Left ventricle myocardium inferior (tissue), 1 donor: ENCODE measurements at places on chromosomes 4 and X. TPM values are rescaled to one million over a fixed set of nuclear protein-coding genes. Genes with fewer than 3 reads are reported as not detected.
A peak's percentile ranks its signal among the peaks of the same experiment; 100 is the strongest.

NAP1L3 gene
- 7.0 TPM for total RNA-seq

- no peak overlapping the region for H3K27ac ChIP-seq
- H3K4me3 ChIP-seq, result no peak overlapping the region
- no peak for DNase-seq
- no peaks in the 10 kb centered on the region for H3K27me3 ChIP-seq
- H3K4me1 ChIP-seq, result no peaks in the 10 kb centered on the region
- no peaks in the 10 kb centered on the region for H3K36me3 ChIP-seq
Measured at GRCh38 chr4:140326395-140326993, 47.0 kb upstream of the SCOC start.

GRCh38 chr4:143273160-143273917, 63.3 kb upstream of the GAB1 start:
- H3K27ac ChIP-seq, result no peak overlapping the region
- H3K4me3 ChIP-seq, result no peak overlapping the region
- no peaks in the 10 kb centered on the region for H3K4me1 ChIP-seq
- no peaks in the 10 kb centered on the region for H3K27me3 ChIP-seq
- H3K36me3 ChIP-seq, result no peaks in the 10 kb centered on the region

DNA sequence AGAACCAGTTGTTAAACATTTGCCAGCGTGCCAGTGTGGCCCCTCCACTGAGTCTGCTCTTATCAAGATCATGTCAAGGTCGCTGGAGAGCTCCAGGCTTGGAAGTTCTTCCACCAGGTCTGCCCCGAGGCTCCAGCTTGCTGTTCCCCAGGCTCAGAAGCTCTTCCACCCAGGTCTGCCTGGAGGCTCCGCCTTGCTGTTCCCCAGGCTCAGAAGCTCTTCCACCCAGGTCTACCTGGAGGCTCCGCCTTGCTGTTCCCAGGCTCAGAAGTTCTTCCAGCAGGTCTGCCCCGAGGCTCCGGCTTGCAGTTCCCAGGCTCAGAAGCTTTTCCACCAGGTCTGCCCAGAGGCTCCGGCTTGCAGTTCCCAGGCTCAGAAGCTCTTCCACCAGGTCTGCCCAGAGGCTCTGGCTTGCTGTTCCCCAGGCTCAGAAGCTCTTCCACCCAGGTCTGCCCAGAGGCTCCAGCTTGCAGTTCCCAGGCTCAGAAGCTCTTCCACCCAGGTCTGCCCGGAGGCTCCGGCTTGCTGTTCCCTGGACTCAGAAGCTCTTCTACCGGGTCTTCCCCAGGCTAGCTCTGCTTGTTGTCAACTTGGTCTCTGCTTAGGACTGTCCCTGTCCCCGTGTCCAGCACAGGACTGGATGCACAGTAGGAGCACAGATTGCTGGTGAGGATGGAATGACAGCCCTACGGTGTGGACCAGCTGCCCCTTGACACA, 54.4 kb downstream of the HMX1 start:
- H3K27ac ChIP-seq, result no peak overlapping the region
- peaks cover 52% of the 10 kb centered on the region for H3K27me3 ChIP-seq
- no peaks in the 10 kb centered on the region for H3K4me1 ChIP-seq
- H3K36me3 ChIP-seq, result no peaks in the 10 kb centered on the region
- no peak for DNase-seq
- no peak overlapping the region for H3K4me3 ChIP-seq

DNA sequence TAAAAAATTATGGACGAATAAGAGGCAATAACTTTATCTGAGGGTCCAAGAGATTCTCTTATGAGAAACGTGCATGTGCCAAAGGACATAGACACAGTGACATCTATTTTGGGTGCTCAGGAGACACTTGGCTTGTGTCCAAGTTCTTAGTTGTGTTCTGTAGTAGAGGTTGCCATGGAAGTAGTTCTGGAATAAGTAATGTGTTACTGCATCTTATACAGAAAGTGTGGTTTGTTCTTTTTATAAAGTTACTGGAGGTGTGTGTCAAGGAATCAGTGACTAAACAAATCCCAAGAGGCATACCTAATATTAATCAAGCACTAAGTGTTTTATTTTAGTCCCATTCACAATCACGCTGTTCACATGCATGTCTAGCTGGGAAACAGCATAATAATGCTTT, 305.7 kb downstream of the ARHGAP24 start:
- no peaks in the 10 kb centered on the region for H3K27me3 ChIP-seq
- H3K4me3 ChIP-seq, result no peak overlapping the region
- H3K36me3 ChIP-seq, result no peaks in the 10 kb centered on the region
- peak overlapping the region; percentile 52 for H3K27ac ChIP-seq
- no peak for DNase-seq

GRCh38 chrX:133850399-133850798, 135.0 kb downstream of the GPC3 start:
- no peak for DNase-seq
- no peaks in the 10 kb centered on the region for H3K36me3 ChIP-seq
- no peaks in the 10 kb centered on the region for H3K4me1 ChIP-seq
- H3K4me3 ChIP-seq, result no peak overlapping the region
- no peaks in the 10 kb centered on the region for H3K27me3 ChIP-seq
- H3K27ac ChIP-seq, result no peak overlapping the region

GRCh38 chr4:125101719-125102118, 213.0 kb upstream of the FAT4 start:
- no peak overlapping the region for H3K4me3 ChIP-seq
- DNase-seq, result no peak
- H3K27ac ChIP-seq, result no peak overlapping the region

- H3K4me1 ChIP-seq, result peaks cover 25% of the 10 kb centered on the region
- no peaks in the 10 kb centered on the region for H3K36me3 ChIP-seq
- H3K27me3 ChIP-seq, result no peaks in the 10 kb centered on the region
- peak overlapping the region; percentile 95 for H3K27ac ChIP-seq
Measured at GRCh38 chr4:173169428-173170181, 994 bp downstream of the GALNT7 start.
